ENCODE measurements at places on chromosomes 6 and 20.

- DNase-seq = no peak
These were observed 9.3 kb downstream of the RAET1E start for GRCh38 chr6:149888659-149889058.

DNA sequence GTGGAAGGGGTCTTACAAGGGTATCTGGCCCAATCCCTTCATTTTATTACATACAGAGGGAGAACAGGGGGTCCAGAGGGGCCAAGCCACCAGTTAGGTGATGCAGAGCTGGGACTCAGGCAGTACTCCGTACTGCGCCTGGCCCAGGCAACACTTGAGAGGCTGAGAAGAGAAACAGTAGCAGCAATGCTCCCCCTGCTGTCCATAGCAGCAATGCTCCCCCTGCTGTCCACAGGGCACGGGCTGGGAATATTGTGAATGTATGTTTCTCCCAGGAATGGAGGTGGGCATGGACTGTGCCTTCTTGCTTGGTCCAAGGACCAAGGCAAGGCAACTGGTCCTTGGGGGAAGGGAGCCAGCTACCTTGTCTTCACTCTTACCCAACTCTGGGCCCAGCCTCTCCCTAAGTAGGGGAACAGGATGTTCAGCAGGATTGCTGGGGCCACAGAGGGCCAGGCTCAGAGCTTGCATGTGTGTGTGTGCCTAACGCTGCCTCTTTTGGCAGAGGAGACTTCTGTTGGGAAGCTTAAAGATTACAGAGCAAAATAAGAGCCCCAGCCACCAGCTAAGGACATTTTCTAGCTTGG is 14.8 kb upstream of the FAM83C start:
- peak; percentile 8 for DNase-seq

- DNase-seq = no peak
These were observed 5.8 kb upstream of the SRPK1 start for GRCh38 chr6:35926509-35927215.

DNA sequence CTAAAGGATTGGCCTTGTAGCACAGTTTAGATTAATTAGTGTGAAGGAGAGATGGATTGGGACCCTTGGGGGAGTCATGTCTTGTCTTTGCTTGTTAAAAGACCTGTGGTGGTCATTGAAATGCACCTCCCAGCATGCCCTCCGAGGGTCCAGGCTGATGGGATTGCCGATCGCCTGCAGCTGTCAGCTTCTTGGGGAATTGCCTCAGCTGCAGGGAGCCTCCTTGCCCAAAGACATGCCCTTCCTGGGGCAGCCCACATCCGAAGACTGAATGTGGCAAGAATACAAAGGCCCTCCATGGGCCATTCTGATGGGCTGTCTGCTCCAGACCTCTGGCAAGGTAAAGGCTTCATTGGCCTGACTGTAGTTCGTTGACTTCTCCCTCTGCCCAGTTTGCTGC is 150.7 kb downstream of the FARS2 start:
- DNase-seq = no peak

DNA sequence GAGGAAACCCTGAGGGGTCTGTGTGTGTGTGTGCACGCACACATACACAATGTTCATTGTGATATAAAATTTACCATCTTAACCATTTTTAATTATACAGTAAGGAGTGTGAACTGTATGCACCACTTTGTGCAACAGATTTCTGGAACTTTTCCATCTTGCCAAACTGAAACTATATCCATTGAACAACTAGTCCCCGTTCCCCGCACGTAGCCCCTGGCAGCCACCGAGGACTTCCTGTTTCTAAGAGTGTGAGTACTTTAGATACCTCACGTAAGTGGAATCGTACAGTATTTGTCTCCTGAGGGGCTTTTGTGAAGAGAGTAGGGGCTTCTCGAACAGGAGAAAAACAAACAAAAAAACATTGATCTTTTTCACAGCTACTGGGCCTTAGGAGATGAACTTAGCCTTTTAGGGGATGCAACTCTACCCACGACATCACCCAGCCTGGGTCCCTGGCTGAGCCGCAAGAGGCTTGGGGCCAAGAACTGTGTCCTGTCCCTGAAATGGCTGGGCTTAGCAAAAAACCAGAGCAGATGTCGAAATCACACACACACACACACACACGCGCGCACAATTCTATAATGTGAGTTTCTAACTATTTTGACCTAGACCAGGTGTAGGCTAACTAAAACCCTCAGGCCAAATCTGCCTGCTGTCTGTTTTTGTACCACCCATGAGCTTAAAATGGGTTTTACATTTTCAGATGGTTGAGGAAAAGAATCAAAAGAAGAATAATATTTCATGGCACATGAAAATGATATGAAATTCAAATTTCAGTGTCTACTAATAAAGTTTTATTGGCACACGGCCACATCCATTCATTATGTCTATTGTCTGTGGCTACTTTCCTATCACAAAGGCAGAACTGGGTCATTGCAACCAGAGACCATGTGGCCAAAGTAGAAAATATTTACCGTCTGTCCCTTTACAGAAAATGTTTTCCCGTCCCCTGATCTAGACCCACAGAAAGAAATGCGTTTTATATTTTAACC is 144.2 kb downstream of the EYA2 start:
- no peak for DNase-seq

GRCh38 chr6:722077-722524 is 29.2 kb upstream of the EXOC2 start:
- peak; percentile 69 for DNase-seq
